ENCODE measurements at places on chromosomes 3 and 15. TPM values are rescaled to one million over a fixed set of nuclear protein-coding genes. Genes with fewer than 3 reads are reported as not detected.
A peak's percentile ranks its signal among the peaks of the same experiment; 100 is the strongest.

- no peak for DNase-seq
- no peaks in the 10 kb centered on the region for H3K4me1 ChIP-seq
- no peak overlapping the region for H3K27ac ChIP-seq
- no peak overlapping the region for H3K4me3 ChIP-seq
- H3K27me3 ChIP-seq = no peaks in the 10 kb centered on the region
Measured at GRCh38 chr3:11195201-11195600, 40.9 kb downstream of the HRH1 start.

- H3K27ac ChIP-seq = no peak overlapping the region
- no peaks in the 10 kb centered on the region for H3K27me3 ChIP-seq
- no peak overlapping the region for H3K4me3 ChIP-seq
- H3K36me3 ChIP-seq = peaks cover 67% of the 10 kb centered on the region
Measured at GRCh38 chr3:47056705-47057104, 77.2 kb downstream of the NBEAL2 start.

GRCh38 chr3:97883736-97884135 is 61.9 kb downstream of the CRYBG3 start:
- H3K4me3 ChIP-seq = no peak overlapping the region
- no peaks in the 10 kb centered on the region for H3K4me1 ChIP-seq
- no peak overlapping the region for H3K27ac ChIP-seq
- no peak for DNase-seq

DNA sequence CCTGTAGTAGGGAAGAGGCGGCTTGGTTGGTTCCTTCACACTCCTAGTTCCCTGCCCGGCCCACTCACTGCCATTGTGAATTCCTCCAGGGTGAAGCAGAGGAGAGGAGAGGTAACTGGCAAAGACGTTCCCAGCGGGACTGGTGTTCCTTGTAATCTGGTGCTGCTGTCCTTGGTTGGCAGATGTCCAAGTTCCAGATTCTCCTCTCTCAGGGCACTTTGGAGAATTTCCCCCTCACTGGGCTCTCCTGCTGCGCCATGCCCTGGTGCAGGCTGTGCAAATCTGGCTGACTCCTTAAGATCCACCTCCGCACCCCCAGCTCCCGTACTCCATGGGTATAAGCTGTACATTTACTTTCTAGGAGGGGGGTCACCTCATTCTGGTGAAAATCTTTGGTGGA is 37.3 kb downstream of the THSD4 start:
- no peak for DNase-seq
- no peak overlapping the region for H3K4me3 ChIP-seq
- no peaks in the 10 kb centered on the region for H3K36me3 ChIP-seq
- H3K27me3 ChIP-seq = no peaks in the 10 kb centered on the region
- H3K4me1 ChIP-seq = no peaks in the 10 kb centered on the region

DNA sequence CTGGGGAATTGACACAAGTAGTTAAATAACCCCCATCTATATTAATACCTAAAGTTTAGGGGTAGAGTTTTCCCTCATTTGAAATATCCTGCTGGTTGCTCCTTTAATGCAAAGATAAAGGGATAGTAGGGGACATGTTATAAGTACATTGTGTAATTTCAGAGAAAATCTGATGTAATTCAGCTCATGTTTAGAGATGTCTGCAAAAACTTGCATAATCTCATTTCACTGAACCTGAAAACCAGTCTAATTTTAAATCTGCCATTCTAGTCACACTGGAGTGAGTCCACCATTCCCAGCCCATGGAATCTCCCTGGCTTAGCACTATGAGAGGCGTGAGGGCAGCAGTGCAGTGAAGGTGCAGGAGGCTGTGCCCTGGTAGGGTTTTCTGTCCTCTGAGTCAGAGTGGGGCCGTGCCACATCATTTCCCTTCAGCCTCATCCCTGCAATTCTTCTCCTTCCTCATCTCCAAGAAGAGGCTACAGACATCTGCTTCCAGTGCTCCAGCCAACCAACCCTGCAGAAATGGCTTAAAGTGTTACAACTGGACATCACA is 246.3 kb upstream of the UMPS start:
- no peak overlapping the region for H3K4me3 ChIP-seq
- no peaks in the 10 kb centered on the region for H3K4me1 ChIP-seq
- no peak overlapping the region for H3K27ac ChIP-seq

Gene GOLGA8G
- not detected for total RNA-seq

GRCh38 chr15:94174399-94174802 is 57.0 kb upstream of the MCTP2 start:
- peaks cover 19% of the 10 kb centered on the region for H3K4me1 ChIP-seq
- H3K27me3 ChIP-seq = peaks cover 14% of the 10 kb centered on the region
- no peak overlapping the region for H3K4me3 ChIP-seq

Gene RHOV
- 0.41 TPM for total RNA-seq

DNA sequence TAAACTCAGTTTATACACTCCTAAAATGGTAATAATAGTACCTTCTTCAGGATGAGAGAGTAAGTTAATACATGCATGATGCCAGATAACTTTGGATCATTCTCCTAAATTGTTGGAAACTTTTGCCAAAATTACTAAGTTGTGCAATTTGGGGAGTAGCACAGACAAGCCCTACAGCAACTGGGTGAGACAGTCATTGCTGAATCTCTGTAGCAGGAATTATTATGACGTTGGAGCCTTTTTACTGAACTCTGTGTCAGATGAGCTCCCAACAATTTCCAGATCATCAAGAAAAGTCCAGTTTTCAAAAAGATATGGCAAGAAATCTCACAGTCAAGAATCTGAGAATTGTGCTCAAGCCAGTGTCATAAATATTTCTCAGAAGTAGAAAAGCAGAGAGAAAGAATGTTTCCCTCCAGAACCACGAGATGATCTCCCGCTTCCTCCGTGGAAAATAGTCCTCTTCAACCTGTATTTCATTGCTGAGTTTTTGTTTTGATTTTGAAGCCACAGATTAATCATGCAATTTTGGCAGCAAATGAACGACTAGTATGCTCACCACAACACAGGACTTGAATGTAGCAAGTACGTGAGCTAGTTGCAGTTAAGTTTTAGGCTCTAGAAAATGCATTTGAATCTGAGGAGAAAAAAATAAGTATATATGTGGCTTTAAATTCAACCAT is 485.4 kb downstream of the CNTN6 start:
- no peaks in the 10 kb centered on the region for H3K27me3 ChIP-seq
- no peaks in the 10 kb centered on the region for H3K36me3 ChIP-seq
- no peaks in the 10 kb centered on the region for H3K4me1 ChIP-seq
- H3K27ac ChIP-seq = no peak overlapping the region
- DNase-seq = no peak

- no peaks in the 10 kb centered on the region for H3K4me1 ChIP-seq
- H3K4me3 ChIP-seq = no peak overlapping the region
- no peaks in the 10 kb centered on the region for H3K27me3 ChIP-seq
- no peak overlapping the region for H3K27ac ChIP-seq
- DNase-seq = no peak
Measured at GRCh38 chr3:85594676-85595075, 635.9 kb downstream of the CADM2 start.

DNA sequence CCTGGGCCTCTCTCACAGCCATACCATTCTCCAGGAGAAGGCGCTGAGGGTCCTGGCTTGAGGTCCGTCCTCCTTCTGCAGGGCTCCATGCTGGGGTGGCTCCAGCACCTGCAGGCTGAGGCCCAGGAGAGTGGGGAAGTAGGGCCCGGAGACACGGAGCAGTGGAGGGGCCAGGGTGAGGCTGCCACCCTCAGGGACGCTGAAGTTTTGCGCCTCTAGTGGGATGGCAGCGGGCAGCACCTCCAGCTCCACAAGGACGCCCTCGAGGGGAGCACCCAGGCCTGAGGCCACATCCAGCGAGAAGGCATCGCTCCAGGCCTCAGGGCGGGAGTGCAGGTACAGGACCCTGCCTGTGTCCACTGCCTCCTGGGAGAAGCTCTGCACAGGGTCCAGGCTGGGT is 27.5 kb downstream of the CSPG4 start:
- no peaks in the 10 kb centered on the region for H3K27me3 ChIP-seq
- H3K27ac ChIP-seq = no peak overlapping the region
- no peaks in the 10 kb centered on the region for H3K36me3 ChIP-seq
- no peak overlapping the region for H3K4me3 ChIP-seq
- H3K4me1 ChIP-seq = peaks cover 6% of the 10 kb centered on the region

Gene ARL13B
- 12.9 TPM for total RNA-seq

DNA sequence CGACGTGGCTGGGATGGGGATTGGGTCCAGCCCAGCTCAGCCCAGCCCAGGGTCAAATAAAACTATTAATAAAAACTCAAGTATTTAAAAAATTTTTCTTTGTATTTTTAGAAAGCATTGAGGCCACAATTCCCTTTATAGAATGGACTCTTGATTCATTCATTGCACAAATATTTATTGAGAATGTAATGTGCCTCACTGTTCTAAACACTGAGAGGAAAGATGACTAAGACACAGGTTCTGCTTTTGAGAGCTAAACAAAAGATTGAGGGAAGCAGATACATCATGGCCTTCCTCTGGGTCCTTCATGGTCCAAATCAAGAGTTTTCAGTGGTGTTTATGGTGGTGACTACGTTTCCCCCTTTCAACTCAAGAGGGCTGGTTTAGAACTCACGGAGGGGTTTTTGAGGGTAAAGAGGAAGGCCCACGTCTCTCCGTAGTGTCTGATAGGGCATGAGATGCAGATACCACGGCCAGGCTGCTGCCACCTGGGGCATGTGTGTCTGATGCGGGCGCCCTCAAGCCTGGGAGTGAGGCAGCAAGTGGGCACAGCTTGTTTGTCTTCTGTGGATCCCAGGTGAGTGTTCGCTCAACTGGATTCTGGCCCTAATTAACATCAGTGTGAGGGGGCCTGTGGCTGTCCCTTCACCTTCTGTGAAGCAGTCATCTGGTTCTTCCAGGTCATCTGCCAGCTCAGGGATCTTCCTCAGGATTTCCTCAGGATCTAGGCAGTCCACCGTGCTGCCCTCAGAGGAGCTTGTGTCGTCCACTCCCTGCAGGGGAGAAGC is 73.5 kb upstream of the SCN5A start:
- H3K4me3 ChIP-seq = no peak overlapping the region

Gene RLBP1
- not detected for total RNA-seq

Gene HIGD2B
- 1.4 TPM for total RNA-seq

Gene NUP210
- total RNA-seq = 166 TPM

DNA sequence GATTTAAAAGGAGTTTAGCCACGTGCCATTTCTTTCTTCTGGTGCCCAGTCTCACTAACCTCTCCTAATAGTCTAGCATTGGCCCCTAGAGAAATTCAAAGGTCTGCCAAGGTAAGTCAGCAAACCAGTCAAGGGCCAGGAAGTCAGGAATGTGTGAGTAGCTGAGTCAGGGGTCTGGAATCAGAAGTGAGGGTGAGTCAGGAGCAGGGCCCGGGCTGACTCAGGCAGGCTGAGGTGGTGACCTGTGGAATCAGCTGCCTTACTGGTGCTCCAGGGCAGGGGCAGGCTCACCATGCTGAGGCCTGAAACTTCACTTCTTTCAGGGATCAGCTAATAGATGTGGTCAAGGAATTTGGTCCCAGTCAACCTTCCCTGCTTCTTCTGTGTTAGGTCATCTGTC is 105.8 kb upstream of the MYZAP start:
- H3K4me3 ChIP-seq = no peak overlapping the region
- no peaks in the 10 kb centered on the region for H3K36me3 ChIP-seq
- no peak for DNase-seq
- no peaks in the 10 kb centered on the region for H3K4me1 ChIP-seq
- H3K27ac ChIP-seq = no peak overlapping the region

DNA sequence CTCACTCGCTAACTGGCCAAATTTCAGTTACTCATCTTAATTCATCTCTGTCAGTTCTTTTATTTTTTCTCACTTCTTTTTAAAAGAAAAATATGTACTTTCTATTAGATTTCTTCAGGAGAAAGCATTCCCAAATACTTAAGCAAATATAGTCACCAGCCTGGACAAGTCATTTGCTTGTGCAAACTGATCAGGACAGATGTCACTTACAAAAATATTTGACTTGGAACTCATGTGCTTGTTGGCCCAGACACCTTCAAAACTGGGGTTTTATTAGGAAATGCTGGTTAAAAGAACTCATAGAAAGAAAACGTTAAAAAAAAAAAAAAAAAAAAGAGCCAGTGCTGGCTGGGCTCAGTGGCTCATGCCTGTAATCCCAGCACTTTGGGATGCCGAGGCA is 31.3 kb upstream of the FOXP1 start:
- no peak overlapping the region for H3K27ac ChIP-seq
- H3K36me3 ChIP-seq = no peaks in the 10 kb centered on the region

DNA sequence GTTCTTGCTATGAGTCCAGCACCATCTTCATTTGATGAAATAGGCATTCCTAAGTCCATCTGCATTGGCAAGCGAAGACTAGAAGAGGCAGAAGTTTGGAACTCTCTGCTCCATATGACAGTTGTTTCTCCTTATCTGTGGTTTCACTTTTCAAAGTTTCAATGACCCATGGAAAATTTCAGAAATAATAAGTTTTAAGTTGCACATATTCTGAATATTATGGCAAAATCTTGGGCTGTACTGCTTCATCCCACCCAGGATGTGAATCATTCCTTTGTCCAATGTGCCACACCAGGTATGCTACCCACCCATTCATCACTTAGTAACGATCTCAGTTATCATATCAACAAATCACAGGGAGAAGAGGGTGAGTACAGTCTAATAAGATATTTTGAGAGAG is 647.9 kb downstream of the GRM7 start:
- H3K4me3 ChIP-seq = no peak overlapping the region
- no peaks in the 10 kb centered on the region for H3K4me1 ChIP-seq
- H3K36me3 ChIP-seq = no peaks in the 10 kb centered on the region
- DNase-seq = no peak

Gene NIT2
- 36.5 TPM for total RNA-seq

Gene HHATL
- total RNA-seq = not detected

DNA sequence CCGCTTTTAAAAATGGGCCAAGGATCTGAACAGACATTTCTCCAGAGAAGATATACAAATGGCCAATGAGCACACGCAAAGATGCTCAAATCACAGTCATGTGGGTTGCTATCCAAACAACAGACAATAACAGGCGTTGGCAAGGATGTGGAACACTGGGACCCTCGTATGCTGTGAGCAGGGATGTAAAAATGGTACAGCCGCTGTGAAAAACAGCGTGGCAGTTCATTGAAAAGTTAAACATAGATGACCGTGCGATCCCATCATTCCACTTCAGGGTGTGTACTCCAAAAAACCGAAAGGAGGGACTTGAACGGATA is 6.7 kb upstream of the LRRC15 start:
- H3K36me3 ChIP-seq = no peaks in the 10 kb centered on the region
- no peaks in the 10 kb centered on the region for H3K4me1 ChIP-seq
- DNase-seq = no peak
- H3K4me3 ChIP-seq = no peak overlapping the region

Gene CYFIP1
- 13.1 TPM for total RNA-seq

- H3K27ac ChIP-seq = peak within 1 kb of the TSS; percentile 59
- peaks cover 22% of the 10 kb centered on the region for H3K36me3 ChIP-seq
- DNase-seq = peak; percentile 86
- H3K4me3 ChIP-seq = peak within 1 kb of the TSS; percentile 92
- no peaks in the 10 kb centered on the region for H3K27me3 ChIP-seq
Measured at GRCh38 chr15:42207674-42208579, at the start of gene VPS39. Gene VPS39 (minus strand): TSS chr15:42208304. CDS start chr15:42208153, 151 bp downstream.

GRCh38 chr3:100761951-100762350 is 52.7 kb downstream of the TFG start:
- H3K4me1 ChIP-seq = no peaks in the 10 kb centered on the region
- no peaks in the 10 kb centered on the region for H3K27me3 ChIP-seq
- H3K36me3 ChIP-seq = no peaks in the 10 kb centered on the region
- DNase-seq = no peak

Data from B cell (primary cell).